ENCODE measurements at places on chromosomes 12 and 14. TPM values are rescaled to one million over a fixed set of nuclear protein-coding genes. Genes with fewer than 3 reads are reported as not detected.

GRCh38 chr14:87152693-87153092, 840.3 kb downstream of the GALC start:
- no peak for DNase-seq

GRCh38 chr12:92582893-92583292, 119.9 kb upstream of the PLEKHG7 start:
- no peak for DNase-seq

GRCh38 chr14:63155511-63156185, 48.6 kb upstream of the RHOJ start:
- no peak for DNase-seq

- DNase-seq: no peak
Measured at GRCh38 chr12:106893451-106893850, 62.3 kb upstream of the TMEM263 start.

DNA sequence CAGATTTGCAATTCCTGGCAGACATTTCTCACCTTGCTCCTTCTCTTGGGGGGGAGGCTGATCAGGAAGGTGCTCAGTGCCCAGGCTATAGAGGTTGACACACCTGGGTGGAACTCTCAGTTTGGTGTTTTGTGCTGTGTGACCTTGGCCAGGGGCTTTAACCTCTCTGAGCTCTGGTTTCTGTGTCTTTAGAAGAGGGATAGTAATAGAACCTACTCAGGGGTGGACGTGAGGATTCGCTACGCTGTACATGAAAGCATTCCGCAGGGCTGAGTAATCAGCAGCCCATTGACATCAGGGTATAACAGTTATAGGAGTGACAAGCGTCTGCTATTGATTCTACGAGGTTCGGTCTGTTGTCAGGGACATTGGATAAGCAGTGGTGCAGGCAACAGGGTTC, 98.1 kb downstream of the PHETA1 start:
- no peak for DNase-seq

DNA sequence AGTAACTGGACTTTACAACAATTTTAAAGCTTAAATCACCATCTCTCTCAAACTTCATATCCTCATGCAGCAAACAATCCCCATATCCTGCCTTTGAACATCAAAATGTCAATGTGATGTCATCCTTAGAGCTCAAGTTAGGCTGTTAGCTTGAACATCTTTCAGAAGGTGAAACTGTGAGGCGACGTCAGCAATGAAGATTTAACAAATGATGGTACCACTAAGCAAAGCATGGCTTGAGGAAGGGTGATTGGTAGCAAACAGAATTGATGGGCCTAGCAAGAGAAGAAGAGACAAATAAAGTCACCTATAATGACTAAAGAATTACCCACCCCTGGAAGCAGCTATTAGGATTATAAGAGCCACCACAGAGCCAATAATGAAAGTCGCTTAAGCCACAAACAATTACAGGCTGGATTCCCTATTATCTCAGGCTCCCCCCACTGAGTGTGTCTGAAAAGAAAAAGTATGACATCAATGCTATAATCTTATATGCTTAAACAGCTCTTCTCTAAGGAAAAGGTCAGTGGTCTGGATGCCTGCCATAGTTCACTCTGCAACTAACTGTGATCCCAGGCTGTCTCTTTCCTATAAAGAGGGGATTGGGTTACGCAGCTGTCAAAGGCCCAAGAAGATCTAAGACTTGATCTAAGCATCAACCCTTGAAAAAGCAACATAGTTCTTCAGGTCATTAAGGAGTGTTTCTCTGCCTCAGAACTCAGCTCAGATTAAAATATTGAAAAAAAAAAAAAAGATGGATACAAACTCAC, 18.1 kb downstream of the EGLN3 start:
- no peak for DNase-seq

DNA sequence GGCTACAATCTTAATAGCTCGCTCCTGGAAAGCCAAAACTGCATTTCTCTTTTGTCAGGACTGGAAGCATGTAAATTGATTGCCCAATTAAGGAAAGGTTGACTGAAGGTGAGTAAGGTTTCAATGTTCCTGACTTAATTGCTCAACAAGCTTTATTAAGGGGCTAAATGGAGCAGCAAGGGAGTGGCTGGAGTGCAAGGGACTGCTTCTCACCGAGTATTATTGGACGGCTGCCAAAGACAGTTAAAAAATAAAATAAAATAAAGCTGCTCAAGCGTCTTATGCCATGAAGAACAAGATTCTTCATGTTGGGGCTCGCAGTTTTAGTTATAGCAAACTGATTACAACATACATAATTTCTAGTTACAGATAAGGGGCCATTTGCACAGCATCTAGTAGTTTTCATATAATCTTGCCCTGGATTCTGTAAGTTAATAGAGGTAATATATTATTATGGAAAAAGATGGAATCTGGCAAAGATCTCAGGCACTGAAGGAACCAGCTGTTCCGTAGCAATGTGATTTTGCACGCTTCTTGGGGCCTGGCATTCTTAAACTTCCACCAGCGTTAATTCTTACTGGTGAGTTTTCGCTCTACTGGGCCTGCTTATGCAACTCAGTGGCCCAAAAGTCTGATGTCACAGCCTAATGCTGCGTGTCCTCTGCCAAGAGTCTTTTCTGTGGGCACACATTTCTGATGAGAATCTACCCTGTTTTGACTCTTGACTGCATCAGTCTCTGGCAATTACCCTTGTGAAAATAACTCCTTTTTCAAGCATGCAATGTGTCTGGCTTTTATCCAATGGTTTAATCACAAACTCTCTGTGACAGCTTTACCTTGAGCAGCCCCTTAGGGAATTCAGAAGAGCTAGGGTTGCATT, 108.5 kb downstream of the SLC38A1 start:
- DNase-seq: no peak

DNA sequence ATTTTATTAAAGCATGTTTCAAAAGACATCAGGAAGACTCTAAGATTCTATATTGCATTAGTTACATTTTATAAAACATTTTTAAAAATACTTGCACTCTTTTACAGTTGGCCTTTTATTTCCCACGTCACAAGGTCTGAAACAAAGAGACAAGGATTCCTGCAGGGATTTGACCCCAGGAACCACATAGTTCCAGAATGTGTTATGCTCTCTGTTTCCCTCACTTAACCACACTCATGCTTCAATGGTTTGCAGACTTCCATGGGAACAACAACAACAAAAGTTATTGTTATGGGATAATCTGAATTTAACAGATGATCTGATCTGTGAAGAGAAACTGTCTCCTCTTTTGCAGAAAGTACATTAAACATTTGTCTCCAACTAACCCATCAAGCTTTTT, 104.3 kb upstream of the PPFIA2 start:
- no peak for DNase-seq

DNA sequence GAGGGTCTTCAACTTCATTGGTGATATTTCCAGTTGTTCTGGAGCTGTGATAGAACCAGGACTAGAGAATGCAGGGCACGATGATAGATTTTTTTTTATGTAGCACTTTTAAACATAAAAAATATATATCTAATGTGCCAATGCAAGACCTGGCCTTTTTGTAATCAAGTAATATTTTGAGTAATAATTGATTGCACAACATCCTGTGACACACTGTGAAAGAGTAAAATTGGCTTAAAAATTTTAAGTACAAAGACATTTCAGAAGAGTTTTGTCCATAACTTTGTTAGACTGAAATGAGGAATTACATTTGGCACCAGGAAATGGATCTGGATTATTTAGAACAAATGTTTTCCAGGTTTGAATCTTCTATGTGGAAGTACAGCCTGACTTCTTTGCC, 22.1 kb downstream of the PRKCH start:
- no peak for DNase-seq

DNA sequence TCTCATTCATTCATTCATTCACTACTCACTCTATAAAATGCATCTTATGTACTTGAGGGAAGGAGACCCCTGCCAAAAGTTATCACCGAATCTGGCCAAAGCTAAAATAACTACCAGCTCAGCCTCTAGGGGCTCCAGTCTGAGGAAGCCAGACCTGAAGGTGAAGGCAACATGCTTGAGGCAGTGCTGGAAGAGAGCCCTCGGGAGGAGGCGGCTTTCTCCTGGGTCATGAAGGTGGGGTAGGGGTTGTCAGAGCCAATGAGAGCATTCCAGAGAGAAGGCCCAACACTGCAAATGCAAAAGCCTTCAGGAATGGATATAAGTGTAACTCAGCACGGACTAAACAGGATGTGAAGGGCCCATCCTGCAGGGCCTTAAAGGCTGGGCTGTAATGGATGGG, 62.4 kb downstream of the GSC start:
- no peak for DNase-seq

- no peak for DNase-seq
Measured at GRCh38 chr14:63666335-63666734, 24.7 kb upstream of the WDR89 start.

GRCh38 chr12:1069846-1070245, 78.8 kb downstream of the ERC1 start:
- no peak for DNase-seq

- DNase-seq: peak; percentile 87
Measured at GRCh38 chr12:127145929-127146789, 1120.8 kb upstream of the TMEM132C start.

- DNase-seq: no peak
Measured at GRCh38 chr12:94969424-94969823, 34.1 kb downstream of the NDUFA12 start.

- DNase-seq: no peak
Measured at GRCh38 chr14:99055019-99055418, 217.0 kb downstream of the BCL11B start.

ANKS1B gene
- total RNA-seq: not detected

ANO2 gene
- not detected for total RNA-seq

SMOC1 gene
- not detected for total RNA-seq

PFDN5 gene
- total RNA-seq: 388 TPM

NKX2-8 gene
- not detected for total RNA-seq

CDK4 gene
- total RNA-seq: 98.4 TPM

CGRRF1 gene
- 14.7 TPM for total RNA-seq

KHNYN gene
- total RNA-seq: 105 TPM

PARP2 gene
- 32.7 TPM for total RNA-seq

NFATC4 gene
- not detected for total RNA-seq

EID3 gene
- total RNA-seq: 7.3 TPM

CCDC184 gene
- 0.58 TPM for total RNA-seq

Data from activated naive CD8-positive, alpha-beta T cell treated with anti-CD3 and anti-CD28 coated beads, Interleukin-2, amount 10 ng/mL, durations not matched to agents 7 days and 5 days (primary cell).